AG04449 (cell line): ENCODE measurements at places on chromosomes 3 and 15.

DNA sequence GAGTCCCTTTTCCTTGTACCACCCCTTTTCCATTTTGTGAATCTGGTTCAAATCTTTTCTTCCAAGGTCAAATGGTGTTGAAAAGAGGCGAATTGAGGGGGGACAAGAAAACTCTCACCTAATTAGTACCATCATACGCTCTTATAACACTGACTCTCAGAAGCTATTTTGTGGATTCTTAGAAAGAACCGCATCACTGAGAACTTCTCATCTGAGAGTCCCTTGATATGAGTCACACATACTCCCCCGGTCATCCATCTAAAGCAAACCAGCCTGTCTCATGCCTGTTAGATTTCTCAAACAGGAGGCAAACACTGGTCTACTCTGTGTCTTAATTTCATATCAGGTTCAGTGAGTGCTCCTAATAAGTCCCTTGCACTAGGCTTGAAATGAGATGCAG lies 76.5 kb upstream of the SPRED1 start:
- DNase-seq, result peak; percentile 51

GRCh38 chr3:2603692-2604289 lies 505.1 kb downstream of the CNTN4 start:
- no peak for DNase-seq

DNA sequence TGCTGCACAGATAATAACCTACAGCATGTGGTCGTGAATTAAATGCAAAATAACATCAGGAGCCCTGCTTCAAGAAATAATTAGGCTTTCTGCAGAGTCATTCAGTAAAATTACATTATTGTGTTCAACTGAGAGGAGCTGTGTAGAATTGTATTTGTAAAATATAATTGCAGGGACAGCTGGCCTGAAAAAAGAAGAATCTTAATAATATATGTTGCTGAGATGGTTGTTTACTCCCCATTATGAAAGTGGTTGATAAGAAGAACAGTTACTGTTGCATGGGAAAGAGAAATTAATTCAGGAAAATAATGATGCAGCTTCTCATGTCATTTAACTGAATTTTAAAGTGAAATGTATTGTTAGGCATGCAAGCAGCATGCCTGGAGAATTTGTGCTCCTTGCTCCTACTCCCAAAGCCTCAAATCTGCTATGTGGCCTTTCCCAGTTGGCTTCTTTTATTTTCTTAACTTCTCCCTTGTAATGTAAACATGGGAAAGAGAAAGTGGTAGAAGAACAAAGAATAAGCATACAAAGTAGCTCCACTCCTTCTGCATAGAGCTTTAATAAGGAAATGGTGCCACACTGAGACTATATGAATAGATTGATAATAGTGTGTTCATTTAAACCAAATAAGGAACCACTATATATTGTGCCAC lies 100.1 kb downstream of the VGLL3 start:
- no peak for DNase-seq

DNA sequence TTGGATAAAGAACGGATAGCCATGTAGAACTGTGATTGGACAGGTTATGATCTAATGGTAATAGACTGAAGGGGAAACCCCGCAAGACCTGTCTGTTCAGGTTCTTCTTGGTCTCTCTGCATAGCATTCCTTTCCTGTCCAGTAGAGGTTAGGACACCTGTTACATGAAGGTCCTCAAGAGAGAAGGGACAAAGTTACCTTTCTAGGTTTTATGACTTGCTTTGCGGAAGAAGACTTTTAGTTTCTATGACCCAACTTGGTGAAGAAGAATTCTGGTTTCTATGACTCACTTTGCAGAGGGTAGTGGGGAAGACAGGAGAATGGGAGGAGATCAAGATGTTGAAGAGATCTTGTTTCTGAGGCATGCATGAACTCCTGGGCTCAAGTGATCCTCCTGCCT lies 97.9 kb upstream of the C3orf80 start:
- no peak for DNase-seq

GRCh38 chr15:95208988-95209387 lies 977.6 kb downstream of the MCTP2 start:
- no peak for DNase-seq

DNA sequence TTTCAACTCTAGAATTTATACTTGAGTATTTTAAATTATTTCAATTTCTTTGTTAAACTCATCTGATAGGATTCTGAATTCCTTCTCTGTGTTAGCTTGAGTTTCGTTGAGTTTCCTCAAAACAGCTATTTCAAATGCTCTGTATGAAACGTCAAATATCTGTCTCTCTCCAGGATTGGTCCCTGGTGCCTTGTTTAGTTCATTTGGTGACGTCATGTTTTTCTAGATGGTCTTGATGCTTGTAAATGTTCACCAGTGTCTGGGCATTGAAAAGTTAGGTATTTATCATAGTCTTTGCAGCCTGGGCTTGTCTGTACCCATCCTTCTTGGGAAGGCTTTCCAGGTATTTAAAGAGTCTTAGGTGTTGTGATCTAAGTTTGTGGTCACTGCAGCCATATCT lies 151.1 kb downstream of the KCNAB1 start:
- no peak for DNase-seq

GRCh38 chr3:113128386-113129015 lies 82.9 kb upstream of the BOC start:
- DNase-seq, result no peak

DNA sequence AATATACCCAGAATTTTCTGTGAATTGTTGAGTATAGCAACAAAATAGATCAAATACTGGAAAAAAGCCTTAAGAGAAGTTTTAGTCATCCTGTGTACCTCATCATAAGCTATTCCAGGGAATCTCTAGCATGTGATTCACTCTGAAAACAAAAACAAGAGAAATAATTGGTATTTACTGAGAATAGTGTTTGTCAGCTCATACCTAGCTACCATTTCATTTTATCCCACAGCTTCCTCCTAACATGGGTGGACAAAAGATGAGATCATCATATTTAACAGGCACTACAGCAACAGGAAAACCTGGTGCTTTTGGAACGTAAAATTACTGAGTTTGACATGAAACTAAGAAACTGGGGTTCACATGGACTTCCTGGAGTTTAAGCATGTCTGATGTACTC lies 753.5 kb upstream of the NECTIN3 start:
- no peak for DNase-seq

DNA sequence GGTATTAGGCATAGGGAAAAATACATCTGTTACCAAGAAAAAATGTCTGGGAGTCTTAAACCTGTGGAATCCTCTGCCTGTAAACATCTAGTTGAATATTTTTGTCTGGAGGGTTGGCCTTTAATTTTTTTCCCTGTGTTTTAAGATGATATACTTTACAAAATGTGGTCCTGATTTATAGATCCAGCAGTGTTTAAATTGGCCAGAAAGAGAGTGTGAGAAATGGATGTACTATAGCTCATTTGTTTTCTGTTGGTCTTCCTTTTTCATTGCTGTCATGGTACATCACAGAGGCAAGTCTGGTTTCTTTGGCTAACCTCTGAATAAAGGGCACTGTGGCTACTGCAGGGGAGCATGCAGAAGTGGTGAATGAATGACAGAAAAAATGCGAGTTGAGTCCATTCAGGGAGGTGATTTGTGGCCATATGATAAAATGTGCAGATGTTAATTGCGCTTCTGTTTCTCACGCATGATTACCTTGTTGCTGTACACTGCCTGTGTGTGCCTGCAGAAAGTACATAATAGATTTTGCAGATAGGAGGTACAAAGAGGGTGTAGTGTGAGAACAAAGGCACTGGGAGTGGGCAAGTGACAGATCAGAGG lies 150.0 kb downstream of the NFKBIZ start:
- peak; percentile 17 for DNase-seq

DNA sequence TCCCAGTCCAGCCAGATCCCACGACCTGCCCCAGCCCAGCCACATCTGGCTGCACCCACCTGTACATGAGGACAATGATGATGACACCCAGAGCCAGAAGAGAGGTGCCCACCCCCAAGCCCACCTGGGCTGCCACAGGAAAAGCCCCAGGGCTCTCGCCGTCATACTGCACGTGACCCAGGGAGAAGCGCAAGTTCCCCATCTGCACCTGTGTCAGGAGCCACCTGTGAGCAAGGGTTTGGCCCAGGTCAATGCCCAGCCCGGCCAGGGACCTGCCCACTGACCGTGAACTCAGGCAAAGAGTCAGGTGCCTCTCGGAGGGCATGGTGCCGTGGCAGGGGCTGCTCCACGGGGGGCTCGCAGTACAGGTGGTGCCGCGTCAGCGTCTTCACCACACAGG lies 16.3 kb downstream of the PLXNB1 start:
- DNase-seq, result no peak

- no peak for DNase-seq
Measured at GRCh38 chr3:16801698-16802097, 83.1 kb upstream of the PLCL2 start.

DNA sequence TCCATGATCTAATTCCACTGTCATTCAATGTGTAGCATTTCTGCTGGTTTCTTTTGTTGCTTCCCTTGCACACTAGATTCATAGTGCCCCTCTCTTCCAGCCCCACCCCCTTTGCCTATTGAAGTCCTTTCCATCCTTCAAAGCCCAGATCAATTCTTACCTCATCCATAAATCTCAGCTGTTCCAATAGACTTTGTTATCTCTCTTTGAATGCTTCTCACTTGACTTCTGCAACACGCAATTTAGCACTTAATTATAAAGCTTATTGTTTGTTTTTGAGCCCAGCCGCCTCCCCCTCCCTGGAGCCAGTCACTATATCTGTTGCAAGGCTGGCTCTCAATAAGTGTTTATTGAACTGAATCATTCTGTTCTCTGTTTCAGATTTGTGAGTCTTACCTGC lies 174.6 kb upstream of the TBL1XR1 start:
- DNase-seq, result no peak

GRCh38 chr3:24508423-24508839 lies 13.8 kb upstream of the THRB start:
- no peak for DNase-seq

- DNase-seq, result no peak
Measured at GRCh38 chr3:186277268-186277909, 84.6 kb downstream of the DGKG start.

DNA sequence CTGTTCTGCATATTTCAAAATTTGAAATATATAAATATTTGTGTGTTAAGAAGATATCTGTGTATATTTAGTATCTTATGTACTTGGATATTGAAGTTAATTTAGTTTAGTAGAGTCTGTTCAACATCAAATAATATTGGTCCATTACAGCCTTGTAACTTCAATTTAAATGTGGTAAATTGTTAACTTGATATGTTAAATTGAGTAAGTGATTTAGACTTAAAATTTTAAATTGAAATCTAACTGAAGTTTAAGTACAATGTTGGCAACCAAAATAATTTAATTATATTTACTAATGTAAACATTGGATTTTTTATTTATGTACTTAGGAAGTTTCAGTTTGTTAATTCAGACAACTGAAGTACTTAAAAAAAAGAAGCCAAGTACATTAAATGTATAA lies 343.9 kb upstream of the DNAJC19 start:
- no peak for DNase-seq

DNA sequence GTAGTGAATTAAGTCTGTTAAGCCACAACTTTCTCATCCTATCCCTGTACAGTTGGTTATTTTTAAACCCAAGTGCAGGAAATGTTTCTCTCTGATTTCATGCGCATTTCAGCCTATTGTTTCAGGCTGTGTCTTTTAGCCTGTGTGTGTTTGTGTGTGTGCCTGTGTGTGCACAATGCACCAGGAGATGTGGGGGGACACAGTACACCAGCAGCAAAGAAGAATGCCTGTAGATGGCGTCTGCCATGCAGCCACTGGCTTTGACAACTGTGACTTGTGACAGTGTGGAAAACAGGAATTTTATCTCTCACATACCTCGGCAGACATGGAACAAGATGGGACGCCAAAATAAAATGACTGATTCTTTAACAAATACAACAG lies 43.6 kb upstream of the PLXNA1 start:
- DNase-seq, result no peak

DNA sequence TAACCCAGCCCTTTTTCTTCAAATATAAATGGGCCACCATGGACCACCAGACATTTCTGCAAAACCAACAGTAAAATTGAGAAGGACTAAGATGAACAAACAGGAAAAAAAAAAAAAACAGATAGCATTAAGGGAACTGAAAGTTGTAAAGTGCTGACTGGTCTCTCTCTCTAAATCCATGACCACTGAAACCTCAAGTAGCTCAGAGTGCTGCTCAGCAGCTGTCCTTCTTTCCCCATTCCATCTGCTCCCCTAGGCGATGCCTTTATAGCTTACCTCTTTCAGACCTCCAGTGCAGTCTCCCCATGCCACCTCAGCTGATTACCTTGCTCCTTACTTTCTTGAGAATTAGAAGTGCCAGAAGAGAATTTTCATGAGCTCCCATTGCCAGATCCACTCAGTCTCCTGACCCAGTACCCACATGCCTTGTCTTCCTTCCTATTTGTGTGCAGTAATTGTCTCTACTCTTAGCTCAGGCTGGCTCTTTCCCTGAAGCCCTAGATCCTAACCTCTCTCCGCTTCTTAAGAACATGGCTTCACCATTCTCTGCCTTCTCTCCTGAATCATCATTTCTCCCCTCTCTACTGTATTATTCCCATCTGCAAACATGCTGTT lies 23.9 kb upstream of the XIRP1 start:
- no peak for DNase-seq

DNA sequence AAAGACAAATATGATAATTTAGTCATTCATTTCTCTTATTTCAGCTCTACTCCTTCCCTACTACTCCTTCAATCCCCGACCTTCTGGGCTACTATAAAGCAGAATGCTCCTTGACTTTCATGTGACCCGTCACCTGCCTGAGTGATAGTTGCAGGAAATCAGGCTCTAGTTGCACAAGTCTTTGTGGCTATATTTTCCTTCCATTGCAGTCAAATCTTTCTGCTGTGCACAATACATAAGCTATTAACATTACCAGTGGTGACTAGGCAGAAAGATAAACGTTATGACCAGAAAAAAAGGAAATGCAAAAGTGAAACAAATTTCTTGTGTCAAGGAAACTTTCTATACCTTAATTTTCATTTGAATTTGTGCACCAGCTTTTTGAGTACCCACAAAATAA lies 2.3 kb downstream of the SUCNR1 start:
- DNase-seq, result no peak

DNA sequence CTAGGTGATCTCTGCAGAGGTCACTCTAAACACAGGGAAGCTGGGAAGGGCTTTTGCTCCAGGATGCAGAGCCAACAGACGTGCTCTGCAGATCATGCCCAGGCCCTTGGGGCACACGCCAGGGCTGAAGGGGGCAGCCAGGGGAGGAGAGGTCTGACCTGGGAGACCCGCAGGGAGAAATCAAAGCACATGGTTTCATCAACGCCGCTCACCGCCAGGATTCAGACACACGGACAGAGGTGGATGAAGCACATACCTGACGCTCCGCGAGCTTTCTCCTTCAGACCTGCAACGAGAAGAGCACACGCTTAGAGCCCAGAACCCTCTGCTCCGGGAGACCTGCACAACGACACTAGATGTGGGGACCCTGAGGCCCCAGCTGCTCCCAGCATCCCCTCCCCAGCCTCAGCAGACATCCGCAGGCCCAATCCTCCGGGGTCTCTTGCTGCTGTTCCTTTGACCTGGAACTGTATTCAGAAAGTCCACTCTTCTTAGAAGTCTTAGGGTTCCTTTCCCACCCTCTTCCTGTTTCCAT lies 90.7 kb upstream of the IQSEC1 start:
- no peak for DNase-seq

DNA sequence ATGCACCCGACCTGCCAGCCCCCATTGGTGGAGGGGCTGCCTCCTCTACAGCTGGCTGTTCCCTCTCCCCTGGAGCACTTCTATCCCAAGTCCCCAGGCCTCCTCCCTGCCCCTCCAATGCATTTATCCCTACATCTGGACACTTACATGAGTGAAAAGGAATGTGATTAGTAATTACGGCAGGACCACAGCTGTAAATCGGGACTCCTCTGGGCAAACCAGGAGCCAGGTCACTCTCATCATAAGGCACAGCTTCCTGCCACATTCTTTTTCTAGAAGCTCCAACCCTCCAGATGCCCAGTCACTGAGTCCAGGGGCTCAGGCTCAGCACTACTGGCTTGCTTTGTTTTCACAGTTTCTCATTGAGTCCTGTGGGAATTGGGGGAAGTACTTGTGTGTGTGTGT lies 54.3 kb downstream of the IL20RB start:
- DNase-seq, result peak; percentile 36
